ENCODE measurements at places on chromosomes 4 and X. TPM values are rescaled to one million over a fixed set of nuclear protein-coding genes. Genes with fewer than 3 reads are reported as not detected.
A peak's percentile ranks its signal among the peaks of the same experiment; 100 is the strongest.

REELD1 gene
- total RNA-seq, result 0.11 TPM

FAAH2 gene
- 11.3 TPM for total RNA-seq

CENPVL2 gene
- total RNA-seq, result not detected

CTAG1B gene
- not detected for total RNA-seq

PNMA6A gene
- 0.17 TPM for total RNA-seq

VSIG4 gene
- total RNA-seq, result 5.7 TPM

CXCL11 gene
- not detected for total RNA-seq

DNA sequence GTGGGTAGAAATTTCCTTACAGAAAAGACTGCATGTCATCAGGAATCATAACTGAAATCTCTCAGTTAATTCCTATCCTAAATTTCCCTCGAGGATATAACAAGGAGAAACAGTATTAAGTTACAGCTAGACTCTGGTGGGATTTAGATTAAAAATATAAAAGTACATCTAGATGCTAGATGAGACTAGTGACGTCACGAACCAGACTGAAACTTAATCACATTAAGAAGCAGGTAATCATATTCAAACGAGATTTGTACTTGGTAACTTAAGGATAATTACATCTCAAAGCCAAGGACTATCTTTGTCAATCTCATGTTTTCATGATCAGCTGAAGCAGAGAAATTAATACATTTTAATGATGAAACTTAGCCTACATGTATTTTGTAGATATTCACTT is 130.6 kb downstream of the MTNR1A start:
- H3K4me3 ChIP-seq, result no peak overlapping the region
- no peak overlapping the region for H3K27ac ChIP-seq
- H3K27me3 ChIP-seq, result no peaks in the 10 kb centered on the region
- no peaks in the 10 kb centered on the region for H3K36me3 ChIP-seq
- no peaks in the 10 kb centered on the region for H3K4me1 ChIP-seq

- no peak overlapping the region for H3K4me3 ChIP-seq
- H3K27me3 ChIP-seq, result no peaks in the 10 kb centered on the region
- H3K27ac ChIP-seq, result no peak overlapping the region
- no peaks in the 10 kb centered on the region for H3K36me3 ChIP-seq
Measured at GRCh38 chr4:18390655-18391353, 369.2 kb upstream of the LCORL start.

- H3K36me3 ChIP-seq, result no peaks in the 10 kb centered on the region
- H3K27ac ChIP-seq, result no peak overlapping the region
- H3K4me1 ChIP-seq, result no peaks in the 10 kb centered on the region
Measured at GRCh38 chr4:172750910-172751309, 417.7 kb upstream of the GALNT7 start.

DNA sequence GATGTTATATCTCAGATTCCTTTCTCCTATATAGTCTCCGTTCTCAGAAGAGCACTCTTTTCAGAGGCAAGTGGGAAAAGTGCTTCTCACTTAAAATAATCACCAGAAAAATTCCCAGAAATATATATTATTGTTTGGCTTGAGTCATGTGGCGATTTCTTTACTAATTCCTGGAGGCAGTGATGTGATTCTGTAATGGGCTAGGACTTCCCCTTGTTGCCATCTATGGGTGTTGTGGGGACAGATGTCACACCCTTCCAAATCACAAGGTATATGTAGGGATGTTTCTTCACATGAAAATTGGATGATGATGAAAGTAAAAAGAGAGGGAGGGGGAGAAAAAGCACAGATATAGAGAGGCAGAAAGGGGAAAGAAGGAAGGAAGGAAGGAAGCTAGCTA is 553.4 kb downstream of the PPP4R3C start:
- no peak overlapping the region for H3K27ac ChIP-seq
- no peaks in the 10 kb centered on the region for H3K4me1 ChIP-seq
- no peak overlapping the region for H3K4me3 ChIP-seq
- no peaks in the 10 kb centered on the region for H3K36me3 ChIP-seq
- H3K27me3 ChIP-seq, result no peaks in the 10 kb centered on the region

GRCh38 chrX:68703369-68703768 is 55.9 kb downstream of the STARD8 start:
- no peak overlapping the region for H3K4me3 ChIP-seq
- no peak for DNase-seq
- no peak overlapping the region for H3K27ac ChIP-seq

DNA sequence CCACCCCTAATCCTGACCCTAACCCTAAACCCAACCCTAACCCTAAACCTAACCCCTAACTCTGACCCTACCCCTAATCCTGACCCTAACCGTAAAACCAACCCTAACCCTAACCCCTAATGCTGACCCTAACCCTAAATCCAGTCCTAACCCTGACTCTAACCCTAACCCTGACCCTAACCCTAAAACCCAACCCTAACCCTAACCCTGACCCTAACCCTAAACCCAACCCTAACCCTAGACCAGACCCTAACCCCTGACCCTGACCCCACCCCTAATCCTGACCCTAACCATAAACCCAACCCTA is 708 bp upstream of the PCGF3 start:
- peaks cover 3% of the 10 kb centered on the region for H3K4me1 ChIP-seq
- H3K4me3 ChIP-seq, result peak overlapping the region; percentile 94
- no peaks in the 10 kb centered on the region for H3K27me3 ChIP-seq
- H3K36me3 ChIP-seq, result no peaks in the 10 kb centered on the region

DNA sequence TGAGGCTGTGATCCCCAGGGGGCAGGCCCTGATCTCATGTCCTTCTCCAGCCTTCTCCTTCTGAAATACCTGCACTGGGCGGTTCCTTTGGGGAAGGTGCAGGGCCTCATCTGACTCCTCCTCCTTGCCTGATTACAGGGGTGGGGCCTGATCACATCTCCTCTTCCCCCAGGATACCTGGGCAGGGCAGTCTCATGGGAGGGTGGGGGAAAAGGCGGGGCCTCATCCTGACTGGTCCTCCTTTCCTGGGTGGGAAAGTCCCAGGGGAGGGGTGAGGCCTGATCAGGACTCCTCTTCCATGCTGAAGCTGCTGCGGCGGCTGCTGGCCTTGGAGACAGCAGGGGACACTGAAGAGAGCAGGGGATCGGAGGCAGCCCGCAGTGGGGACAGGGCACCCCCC is 13.3 kb downstream of the TFE3 start:
- no peak overlapping the region for H3K27ac ChIP-seq
- H3K36me3 ChIP-seq, result no peaks in the 10 kb centered on the region
- DNase-seq, result peak; percentile 84
- H3K27me3 ChIP-seq, result no peaks in the 10 kb centered on the region
- H3K4me1 ChIP-seq, result no peaks in the 10 kb centered on the region
- no peak overlapping the region for H3K4me3 ChIP-seq

DNA sequence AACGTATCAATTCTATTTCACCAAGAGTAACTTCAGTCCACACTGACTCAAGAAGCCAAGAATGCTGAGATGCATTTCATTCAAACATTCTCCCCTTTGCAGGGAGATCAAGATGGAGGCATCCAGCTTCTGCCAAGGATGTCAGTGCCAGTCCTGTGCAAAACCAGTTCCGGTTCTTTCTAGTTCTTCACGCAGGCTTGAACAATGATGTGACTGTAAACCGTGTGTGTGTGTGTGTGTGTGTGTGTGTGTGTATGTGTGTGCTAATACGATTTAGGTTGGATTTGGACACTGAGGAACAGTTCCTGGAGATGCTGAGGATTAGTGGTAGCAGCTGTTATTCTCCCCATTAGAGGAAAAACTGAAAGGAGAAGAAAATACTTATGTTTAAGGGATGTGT is at the start of gene REELD1:
Gene REELD1 (plus strand): TSS at position 301 of the 400 bp plus-strand sequence. CDS start 2,415 bp downstream, outside the sequence.
- H3K4me3 ChIP-seq, result no peak within 1 kb of the TSS
- H3K36me3 ChIP-seq, result no peaks in the 10 kb centered on the region
- DNase-seq, result no peak
- no peaks in the 10 kb centered on the region for H3K4me1 ChIP-seq
- no peaks in the 10 kb centered on the region for H3K27me3 ChIP-seq

DNA sequence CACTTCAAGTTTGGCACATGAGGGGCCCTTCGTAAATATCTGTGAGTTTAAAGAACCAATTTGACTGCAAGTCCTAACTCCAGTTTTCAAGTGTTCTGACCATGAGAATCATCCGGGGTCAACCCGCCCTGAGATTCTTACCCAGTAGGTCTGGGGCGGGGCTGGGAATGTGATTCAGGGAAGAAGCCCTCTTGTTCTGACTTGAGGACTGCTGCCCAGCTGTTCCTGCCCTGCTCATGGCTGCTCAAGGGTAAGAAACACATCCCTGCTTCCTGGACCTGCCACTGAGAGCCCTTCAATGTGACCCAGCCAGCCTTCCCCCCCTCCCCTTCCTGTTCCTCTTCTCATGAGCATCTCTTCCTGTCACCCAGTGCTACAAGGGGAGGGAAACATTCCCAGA is 92.7 kb upstream of the PGRMC2 start:
- no peak overlapping the region for H3K4me3 ChIP-seq
- no peaks in the 10 kb centered on the region for H3K36me3 ChIP-seq
- H3K27ac ChIP-seq, result no peak overlapping the region
- H3K27me3 ChIP-seq, result no peaks in the 10 kb centered on the region
- DNase-seq, result no peak

GRCh38 chr4:7083597-7084563 is 16.0 kb upstream of the GRPEL1 start:
- H3K36me3 ChIP-seq, result no peaks in the 10 kb centered on the region
- no peak overlapping the region for H3K27ac ChIP-seq
- DNase-seq, result no peak
- H3K27me3 ChIP-seq, result no peaks in the 10 kb centered on the region

GRCh38 chr4:52045028-52045427 is 6.1 kb upstream of the SPATA18 start:
- no peaks in the 10 kb centered on the region for H3K27me3 ChIP-seq
- no peak overlapping the region for H3K27ac ChIP-seq
- DNase-seq, result no peak
- no peaks in the 10 kb centered on the region for H3K36me3 ChIP-seq

DNA sequence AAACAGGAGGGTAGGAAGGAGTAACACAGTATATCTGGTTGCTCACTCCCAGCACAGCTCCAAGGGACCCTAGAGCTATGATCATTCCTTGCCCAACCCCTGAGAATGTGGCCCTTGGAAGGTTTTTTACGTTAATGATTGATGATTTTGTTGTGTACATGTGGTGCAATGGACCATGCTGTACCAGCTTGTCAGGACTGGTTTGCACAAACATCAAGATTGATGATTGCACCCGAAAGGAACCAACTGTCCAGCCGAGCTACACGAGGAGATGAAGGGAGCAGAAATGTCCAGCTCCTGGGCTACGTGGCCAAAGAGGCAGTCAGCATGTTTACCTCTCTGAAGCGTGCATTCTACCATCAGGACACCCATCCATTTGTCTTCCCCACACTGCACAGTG is 83.2 kb upstream of the USP9X start:
- H3K4me1 ChIP-seq, result no peaks in the 10 kb centered on the region
- DNase-seq, result no peak
- no peak overlapping the region for H3K27ac ChIP-seq
- no peak overlapping the region for H3K4me3 ChIP-seq
- no peaks in the 10 kb centered on the region for H3K36me3 ChIP-seq
- H3K27me3 ChIP-seq, result no peaks in the 10 kb centered on the region

DNA sequence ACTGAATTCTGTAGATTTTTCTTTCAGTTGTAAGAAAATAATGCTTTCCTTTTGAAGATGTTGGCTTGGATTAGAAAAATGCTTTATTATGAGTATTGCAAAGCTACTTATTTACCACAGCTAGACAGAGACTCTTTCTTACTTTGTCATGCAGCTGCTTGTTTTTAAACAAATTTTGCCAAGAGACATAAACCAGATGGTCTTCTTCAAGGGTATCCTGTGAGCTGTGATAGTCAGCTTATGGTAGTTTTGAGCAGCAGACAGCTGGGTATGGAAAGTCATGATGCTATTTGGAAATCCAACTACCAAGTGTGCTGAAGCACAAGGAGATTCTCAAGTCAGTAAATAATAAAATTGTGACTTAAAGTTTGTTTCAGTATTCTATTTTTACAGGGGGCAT is 941.5 kb downstream of the DMD start:
- no peak overlapping the region for H3K4me3 ChIP-seq
- no peaks in the 10 kb centered on the region for H3K27me3 ChIP-seq
- H3K4me1 ChIP-seq, result no peaks in the 10 kb centered on the region

DNA sequence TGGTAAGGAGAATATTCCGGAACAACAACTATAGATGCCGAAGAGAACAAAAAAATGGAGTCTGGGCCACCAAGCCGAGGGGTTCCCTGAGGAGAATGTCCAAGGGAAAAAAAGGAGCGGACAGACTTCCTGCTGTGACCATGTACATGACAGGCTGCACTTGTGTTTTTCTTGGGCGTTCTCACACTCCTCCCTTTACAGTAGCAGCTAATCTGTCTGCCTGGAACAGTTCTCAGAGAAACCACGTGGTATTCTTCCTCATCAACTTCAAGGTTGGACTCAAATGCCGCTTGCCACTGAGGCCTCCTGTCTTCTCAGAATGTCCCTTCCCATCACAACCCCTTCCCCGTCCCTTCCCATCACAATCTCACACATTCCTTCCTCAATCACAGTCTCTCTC is 30.8 kb upstream of the MTNR1A start:
- no peaks in the 10 kb centered on the region for H3K36me3 ChIP-seq
- no peaks in the 10 kb centered on the region for H3K4me1 ChIP-seq
- no peak overlapping the region for H3K27ac ChIP-seq

DNA sequence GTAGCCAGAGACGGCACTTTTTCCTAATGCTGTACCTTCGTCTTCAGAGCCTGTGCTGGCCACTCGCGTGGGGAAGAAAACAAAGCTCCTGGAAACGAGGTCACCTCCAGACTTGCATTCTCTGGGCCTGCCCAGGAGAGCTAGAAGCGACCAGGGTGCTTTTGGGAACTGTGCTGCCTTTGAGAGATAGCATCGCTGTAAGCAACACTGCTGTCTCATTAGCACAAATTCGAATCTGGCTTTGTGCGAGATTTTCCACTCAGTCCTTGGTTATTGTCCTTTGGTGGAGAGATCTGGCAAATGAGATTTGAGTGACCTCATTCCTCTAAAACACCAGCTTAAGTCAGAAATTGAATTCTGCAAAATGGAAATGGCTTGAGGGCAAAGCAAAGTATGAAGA is 66.1 kb upstream of the TLR3 start:
- no peaks in the 10 kb centered on the region for H3K36me3 ChIP-seq
- H3K4me3 ChIP-seq, result no peak overlapping the region
- no peaks in the 10 kb centered on the region for H3K27me3 ChIP-seq
- no peaks in the 10 kb centered on the region for H3K4me1 ChIP-seq

- H3K27ac ChIP-seq, result no peak overlapping the region
- no peak for DNase-seq
- no peaks in the 10 kb centered on the region for H3K36me3 ChIP-seq
- no peak overlapping the region for H3K4me3 ChIP-seq
Measured at GRCh38 chr4:151537687-151538086, 128.7 kb downstream of the FHIP1A start.

DNA sequence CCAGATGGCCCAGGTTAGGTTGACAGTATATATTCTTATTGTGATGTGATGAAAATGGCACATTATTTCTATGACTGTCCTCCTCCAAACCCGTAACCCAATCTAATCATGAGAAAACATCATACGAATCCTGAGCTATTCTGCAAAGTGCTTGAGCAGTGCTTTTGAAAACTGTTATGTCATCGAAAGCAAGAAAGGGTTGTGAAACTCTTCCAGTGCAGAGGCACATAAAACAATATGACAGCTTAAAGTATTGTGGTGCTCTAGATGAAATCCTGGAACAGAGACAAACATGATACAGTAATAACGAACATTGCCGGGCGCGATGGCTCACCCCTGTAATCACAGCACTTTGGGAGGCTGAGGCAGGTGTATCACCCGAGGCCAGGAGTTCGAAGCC is 1648.0 kb downstream of the STIM2 start:
- no peak for DNase-seq
- no peaks in the 10 kb centered on the region for H3K4me1 ChIP-seq
- no peaks in the 10 kb centered on the region for H3K36me3 ChIP-seq
- H3K4me3 ChIP-seq, result no peak overlapping the region

- H3K36me3 ChIP-seq, result no peaks in the 10 kb centered on the region
- DNase-seq, result no peak
- H3K27me3 ChIP-seq, result no peaks in the 10 kb centered on the region
Measured at GRCh38 chr4:72974694-72975487, 94.6 kb downstream of the COX18 start.

All from colonic mucosa (tissue), 4 donors.